ENCODE measurements at places on chromosomes 1 and 21. TPM values are rescaled to one million over a fixed set of nuclear protein-coding genes. Genes with fewer than 3 reads are reported as not detected.

The CCDC27 gene
- not detected for total RNA-seq

DNA sequence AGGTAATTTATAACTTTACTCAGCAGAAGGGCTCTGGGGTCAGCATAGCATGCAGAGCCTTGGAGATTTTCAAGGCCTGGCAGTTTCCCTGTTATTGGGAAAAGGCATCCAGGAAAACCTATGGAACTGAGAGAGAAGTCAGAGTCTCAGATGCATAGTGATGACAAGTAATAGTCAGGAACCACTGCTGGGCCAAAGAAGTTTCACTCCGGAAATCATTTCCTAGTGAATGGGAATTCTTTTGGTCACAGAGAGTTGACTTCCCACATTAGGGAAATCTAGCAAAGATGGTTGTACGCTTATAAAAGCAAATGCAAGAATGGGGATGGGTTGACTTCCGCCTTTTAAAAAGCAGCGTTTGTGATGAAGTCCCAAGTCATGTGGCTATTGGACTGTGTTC, 28.4 kb upstream of the RUNX1 start:
- no peaks in the 10 kb centered on the region for H3K36me3 ChIP-seq
- DNase-seq = no peak
- H3K27ac ChIP-seq = no peak overlapping the region
- no peaks in the 10 kb centered on the region for H3K27me3 ChIP-seq
- no peak overlapping the region for H3K4me3 ChIP-seq

DNA sequence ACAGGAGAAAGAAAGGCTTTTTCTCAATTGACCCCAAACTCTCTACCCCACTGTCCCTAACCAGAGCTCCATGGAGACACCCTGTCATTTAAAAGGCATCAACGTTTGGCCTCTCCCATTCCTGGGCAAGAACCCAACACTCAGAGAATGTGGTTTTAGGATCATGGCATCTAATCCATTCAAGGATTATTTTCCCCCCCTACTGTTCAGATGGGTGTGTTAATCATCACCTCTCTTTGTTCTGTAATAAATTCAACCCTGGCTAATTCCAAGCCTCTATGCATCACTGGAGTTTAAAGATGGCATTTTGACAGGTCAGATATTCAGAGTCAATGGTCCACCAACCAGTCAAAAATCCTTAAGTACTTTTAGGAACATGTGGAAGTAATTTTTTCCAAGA, 42.7 kb downstream of the TBX15 start:
- no peaks in the 10 kb centered on the region for H3K4me1 ChIP-seq
- H3K27me3 ChIP-seq = no peaks in the 10 kb centered on the region
- no peak for DNase-seq
- H3K36me3 ChIP-seq = no peaks in the 10 kb centered on the region
- no peak overlapping the region for H3K27ac ChIP-seq

The ATP5PF gene
- 50.4 TPM for total RNA-seq

The TTC22 gene
- not detected for total RNA-seq

- H3K36me3 ChIP-seq = no peaks in the 10 kb centered on the region
- no peaks in the 10 kb centered on the region for H3K4me1 ChIP-seq
- no peak for DNase-seq
- no peak overlapping the region for H3K27ac ChIP-seq
These were observed 33.5 kb upstream of the CLDN14 start for GRCh38 chr21:36513430-36513829.

DNA sequence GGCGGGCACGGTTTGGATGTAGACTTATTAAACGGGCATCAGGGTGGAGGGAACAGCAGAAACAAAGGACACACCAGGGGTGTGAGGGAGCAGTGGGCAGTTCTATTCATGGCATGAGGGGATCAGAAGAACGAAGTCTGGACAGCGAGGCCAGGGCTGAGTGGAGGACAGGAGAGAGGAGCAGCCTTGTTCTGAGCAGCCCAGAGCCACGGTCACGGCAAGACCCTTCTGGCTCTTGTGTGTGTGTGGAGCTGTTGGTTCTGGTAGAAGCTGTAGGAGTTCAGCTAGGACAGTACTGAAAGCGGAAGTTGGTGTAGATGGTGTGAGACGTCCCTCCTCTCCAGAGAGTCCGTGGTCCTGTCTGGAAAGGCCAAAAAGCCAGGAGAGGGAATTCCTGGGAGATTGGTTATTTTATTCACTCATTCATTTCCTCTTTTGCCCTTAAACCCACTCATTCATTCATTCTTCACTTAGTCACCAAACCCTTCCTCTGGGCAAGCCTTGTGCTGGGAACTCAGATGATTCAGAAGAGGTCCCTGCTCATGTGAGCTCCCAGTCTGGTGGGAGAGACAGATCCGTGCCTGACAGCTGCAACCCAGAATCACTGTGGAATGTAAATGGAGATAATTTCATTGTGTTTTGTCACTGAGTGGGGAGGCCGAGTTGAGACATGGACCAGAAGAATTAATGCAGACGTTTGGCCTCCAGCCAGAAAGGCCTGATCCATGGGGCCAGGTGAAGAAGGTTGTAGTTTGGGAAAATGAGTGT, 4.1 kb upstream of the ACOT11 start:
- H3K4me3 ChIP-seq = no peak overlapping the region
- H3K4me1 ChIP-seq = peaks cover 4% of the 10 kb centered on the region
- H3K27me3 ChIP-seq = no peaks in the 10 kb centered on the region

GRCh38 chr1:8693107-8693506, 124.3 kb downstream of the RERE start:
- no peak for DNase-seq
- no peak overlapping the region for H3K4me3 ChIP-seq
- H3K27ac ChIP-seq = no peak overlapping the region
- no peaks in the 10 kb centered on the region for H3K36me3 ChIP-seq

GRCh38 chr1:56563568-56563967, 15.8 kb downstream of the PLPP3 start:
- H3K27ac ChIP-seq = peak overlapping the region; percentile 65
- H3K4me3 ChIP-seq = no peak overlapping the region
- DNase-seq = no peak
- H3K27me3 ChIP-seq = no peaks in the 10 kb centered on the region

The OR2L5 gene
- total RNA-seq = not detected

DNA sequence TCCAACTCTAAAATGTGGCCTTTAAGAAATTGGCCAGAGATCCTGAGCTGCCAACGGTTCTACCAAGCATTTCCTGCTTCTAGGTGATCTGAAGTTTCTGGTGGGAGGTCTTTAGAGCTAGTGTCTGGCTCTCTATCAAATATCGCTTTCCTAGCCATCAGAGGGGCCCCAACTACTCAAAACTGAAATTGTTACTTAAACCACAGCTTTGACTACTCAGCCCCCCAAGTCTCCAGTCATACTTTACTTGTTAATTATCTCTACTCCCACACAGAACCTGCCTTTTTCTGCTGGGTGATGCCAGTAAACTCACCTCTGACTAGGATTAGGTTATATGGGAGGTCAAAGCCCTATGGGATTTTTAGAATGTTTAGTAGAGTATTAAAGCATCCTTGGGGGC, 95.1 kb downstream of the FASLG start:
- H3K4me3 ChIP-seq = no peak overlapping the region
- DNase-seq = no peak
- no peak overlapping the region for H3K27ac ChIP-seq
- no peaks in the 10 kb centered on the region for H3K27me3 ChIP-seq
- no peaks in the 10 kb centered on the region for H3K4me1 ChIP-seq

DNA sequence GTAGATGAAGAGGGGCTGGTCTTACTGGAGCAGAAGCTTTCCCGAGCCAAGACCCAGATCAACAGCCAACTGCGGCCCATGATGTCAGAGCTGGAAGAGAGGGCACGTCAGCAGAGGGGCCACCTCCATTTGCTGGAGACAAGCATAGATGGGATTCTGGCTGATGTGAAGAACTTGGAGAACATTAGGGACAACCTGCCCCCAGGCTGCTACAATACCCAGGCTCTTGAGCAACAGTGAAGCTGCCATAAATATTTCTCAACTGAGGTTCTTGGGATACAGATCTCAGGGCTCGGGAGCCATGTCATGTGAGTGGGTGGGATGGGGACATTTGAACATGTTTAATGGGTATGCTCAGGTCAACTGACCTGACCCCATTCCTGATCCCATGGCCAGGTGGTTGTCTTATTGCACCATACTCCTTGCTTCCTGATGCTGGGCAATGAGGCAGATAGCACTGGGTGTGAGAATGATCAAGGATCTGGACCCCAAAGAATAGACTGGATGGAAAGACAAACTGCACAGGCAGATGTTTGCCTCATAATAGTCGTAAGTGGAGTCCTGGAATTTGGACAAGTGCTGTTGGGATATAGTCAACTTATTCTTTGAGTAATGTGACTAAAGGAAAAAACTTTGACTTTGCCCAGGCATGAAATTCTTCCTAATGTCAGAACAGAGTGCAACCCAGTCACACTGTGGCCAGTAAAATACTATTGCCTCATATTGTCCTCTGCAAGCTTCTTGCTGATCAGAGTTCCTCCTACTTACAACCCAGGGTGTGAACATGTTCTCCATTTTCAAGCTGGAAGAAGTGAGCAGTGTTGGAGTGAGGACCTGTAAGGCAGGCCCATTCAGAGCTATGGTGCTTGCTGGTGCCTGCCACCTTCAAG, 57.3 kb downstream of the LAMC2 start:
- H3K4me3 ChIP-seq = no peak overlapping the region
- H3K4me1 ChIP-seq = peaks cover 56% of the 10 kb centered on the region
- H3K27me3 ChIP-seq = no peaks in the 10 kb centered on the region
- peak overlapping the region; percentile 65 for H3K27ac ChIP-seq

The LRRC38 gene
- total RNA-seq = not detected

- H3K4me1 ChIP-seq = peaks cover 29% of the 10 kb centered on the region
- DNase-seq = no peak
- no peak overlapping the region for H3K27ac ChIP-seq
- no peaks in the 10 kb centered on the region for H3K36me3 ChIP-seq
- no peak overlapping the region for H3K4me3 ChIP-seq
- peaks cover 54% of the 10 kb centered on the region for H3K27me3 ChIP-seq
These were observed 1.7 kb upstream of the TRIM67 start for GRCh38 chr1:231159963-231160761.

DNA sequence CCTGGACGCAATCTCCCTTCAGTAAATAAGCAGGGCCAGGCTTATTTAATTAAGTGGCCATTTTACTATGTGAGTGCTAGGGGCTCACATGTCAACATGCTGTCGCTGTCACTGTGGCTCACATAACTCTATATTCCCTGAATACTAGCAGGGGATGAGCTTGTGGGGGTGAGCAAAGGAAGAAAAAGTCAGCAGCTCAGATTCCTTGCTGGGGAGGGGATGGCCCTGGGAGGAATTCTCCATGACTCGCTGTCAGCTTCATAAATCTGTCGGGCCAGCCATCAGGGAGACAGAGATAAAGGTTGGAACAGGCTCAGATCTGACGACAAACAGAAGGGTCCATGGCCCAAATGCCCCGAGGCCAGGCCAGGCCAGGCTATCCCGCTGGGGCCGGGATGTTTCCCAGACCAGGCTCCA, 26.0 kb upstream of the PLEKHG5 start:
- no peak overlapping the region for H3K4me3 ChIP-seq
- peaks cover 5% of the 10 kb centered on the region for H3K4me1 ChIP-seq
- DNase-seq = no peak
- H3K27ac ChIP-seq = no peak overlapping the region
